ENCODE measurements at places on chromosomes 4 and X.

DNA sequence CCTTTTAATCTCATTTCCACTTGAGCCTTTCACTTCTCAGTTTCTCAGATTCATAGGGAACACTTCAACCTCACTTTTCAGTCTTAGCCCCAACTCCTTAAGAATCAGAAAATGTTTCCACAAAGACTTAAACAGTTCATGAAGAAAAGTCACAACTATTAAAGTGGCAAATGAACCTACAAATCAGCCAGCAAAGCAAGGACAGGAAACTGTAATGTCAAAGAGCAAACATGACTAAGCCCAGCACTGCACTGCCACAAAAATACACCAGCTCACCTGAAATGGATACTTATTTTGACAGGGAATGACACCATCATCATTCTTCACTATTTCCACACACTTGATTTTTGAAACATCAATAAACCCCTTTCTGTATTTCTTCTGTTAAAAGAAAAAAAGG, 41.8 kb upstream of the TXK start:
- DNase-seq, result no peak

DNA sequence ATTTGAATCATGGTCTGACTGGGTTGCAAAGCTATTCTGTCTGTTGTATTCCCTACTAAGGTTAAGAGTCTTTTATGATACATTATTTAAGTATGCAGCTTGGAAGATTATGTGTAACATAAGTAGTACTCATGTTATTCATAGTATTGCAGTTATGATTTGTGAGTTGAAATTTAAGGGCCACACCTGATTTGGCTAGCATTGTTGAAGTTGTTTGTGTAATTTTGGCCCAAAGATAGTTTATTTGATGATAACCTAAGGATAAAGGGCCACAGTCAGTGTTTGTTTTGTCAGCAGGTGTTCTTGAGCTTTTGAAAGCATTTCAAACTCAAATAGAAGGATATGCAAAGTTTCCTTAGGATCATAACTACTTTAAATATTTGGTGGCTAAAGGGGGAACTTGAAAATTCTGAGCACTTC, 38.9 kb downstream of the NUDT9 start:
- no peak for DNase-seq

- no peak for DNase-seq
These were observed 241.2 kb upstream of the CTSO start for GRCh38 chr4:156194896-156195295.

GRCh38 chrX:155148724-155149537, 67.3 kb upstream of the VBP1 start:
- DNase-seq, result no peak

DNA sequence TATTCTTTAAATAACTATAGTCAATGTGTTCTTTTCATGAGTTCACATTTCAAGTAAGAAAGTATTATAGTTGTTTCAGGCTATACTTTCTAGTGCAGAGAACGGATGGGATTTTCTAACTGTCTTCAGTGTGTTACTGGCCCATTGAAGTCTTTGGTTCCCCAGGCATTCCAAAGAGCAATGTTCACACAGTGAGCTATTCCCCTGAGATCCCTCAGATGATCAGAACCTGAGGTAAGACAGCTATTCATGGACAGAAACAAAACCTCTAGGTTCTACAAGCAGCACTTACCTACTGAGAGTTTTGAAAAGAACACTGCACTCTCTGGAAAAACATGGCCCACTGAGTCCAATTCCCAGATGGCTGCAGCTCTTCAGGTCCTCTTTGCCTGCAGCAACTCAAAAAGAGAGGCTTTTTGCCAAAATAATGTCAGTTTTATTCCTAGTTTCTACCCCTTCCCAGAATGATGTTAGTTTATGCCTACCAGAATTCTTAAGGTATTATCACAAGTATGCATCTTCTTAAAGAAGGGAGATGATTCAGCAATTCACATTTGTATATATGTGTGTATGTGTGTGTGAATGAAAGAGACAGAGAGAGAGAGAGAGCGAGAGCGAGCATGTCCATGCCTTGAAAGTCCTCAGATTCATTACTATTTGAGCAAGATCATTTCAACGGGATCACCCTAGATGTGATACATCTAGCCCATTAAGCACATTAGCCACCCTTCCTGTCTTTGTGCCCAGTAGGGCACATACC, 146.1 kb downstream of the PDHA2 start:
- DNase-seq, result no peak

GRCh38 chrX:124338733-124339514, 6.5 kb downstream of the TEX13D start:
- DNase-seq, result no peak

DNA sequence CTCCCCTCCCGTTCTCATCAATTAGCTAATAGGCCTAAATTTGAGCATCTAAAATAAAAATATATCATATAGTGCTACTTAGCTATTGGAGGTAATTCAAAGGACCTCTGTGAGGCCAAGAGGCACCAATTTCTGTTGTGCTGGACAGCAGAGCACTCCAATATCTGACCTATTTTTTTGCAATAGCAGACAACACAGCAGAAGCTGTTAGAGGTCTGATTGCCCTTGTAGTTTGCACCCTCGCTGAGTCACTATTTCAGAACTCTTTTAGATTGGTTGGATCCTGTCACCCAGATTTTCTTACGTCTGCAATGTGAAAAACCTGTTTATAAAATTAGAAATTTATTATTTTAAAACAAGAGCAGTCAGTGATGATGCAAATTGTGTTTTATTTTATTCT, 184.1 kb downstream of the CEP135 start:
- DNase-seq, result no peak

- no peak for DNase-seq
These were observed 59.4 kb upstream of the PRKG2 start for GRCh38 chr4:81274460-81274859.

DNA sequence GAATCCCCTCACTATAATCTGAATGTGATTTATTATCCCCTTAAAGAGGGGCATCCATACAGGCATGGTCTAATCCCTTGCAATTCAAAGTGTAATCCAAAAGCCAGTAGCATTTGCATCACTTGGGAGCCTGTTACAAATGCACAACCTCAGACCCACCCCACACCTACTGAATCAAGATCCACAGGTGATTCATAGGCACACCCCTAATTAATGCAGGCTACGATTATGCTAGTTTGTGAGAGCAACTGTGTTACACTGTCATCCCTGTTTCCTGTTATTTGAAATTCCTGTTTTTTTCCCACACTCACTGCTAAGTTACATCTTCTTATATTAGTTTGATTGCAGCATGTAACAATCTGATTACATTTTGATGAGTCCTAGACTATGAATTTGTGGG, 120.0 kb downstream of the RAB28 start:
- DNase-seq, result no peak

DNA sequence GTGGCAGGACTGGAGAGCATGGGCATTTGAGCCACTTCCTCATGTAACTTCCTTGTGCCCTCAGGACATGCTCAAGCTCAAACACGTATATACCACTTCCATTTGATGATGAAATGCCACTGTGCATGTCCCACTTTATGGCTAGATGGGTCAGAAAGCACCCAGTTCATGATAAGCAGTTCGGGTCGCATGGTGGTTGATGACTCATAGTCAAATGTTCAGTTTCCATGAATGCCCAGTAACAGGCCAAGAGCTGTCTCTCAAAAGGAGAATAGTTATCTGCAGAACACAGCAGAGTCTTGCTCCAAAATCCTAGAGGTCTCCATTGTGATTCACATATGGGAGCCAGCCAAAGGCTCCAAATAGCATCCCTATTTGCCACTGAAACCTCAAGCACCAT, 48.9 kb upstream of the SPIN3 start:
- no peak for DNase-seq

GRCh38 chr4:60709061-60709460, 491.1 kb upstream of the ADGRL3 start:
- DNase-seq, result no peak

GRCh38 chrX:133594156-133594555, 178.9 kb upstream of the GPC4 start:
- DNase-seq, result no peak

DNA sequence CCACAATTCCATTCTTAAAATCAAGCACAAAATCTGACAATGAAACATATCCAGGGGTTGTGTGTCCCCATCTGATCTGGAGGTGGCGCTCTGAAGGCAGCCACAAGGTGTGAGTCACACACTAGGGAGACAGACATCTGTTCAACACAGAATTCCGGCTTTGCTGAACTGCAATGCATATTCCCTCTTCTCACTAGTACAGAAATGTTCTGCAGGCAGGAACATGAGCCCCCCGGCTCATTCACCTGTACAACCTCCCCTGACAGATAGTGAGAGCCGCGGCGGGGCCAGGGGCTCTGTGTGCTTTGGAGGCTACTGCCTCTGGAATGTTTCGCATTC, 41.9 kb downstream of the WDR1 start:
- no peak for DNase-seq

DNA sequence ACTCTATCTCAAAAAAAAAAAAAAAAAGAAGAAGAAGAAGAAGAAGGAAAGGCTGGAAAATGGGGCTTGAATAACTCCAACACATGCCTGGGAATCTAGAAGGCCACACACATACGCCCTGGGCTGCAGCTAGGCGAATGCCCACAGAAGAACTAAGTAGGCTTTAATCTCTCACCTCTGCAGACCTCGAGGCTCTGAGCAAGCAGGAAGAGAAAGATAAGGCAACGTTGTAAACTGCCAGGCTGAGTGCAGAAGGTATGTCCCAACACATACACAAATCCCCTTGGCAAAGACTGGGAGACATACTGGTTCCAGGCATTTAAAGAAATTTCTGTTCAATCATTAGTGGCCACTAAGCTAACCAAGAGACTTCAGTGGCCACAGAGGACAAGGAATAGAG, 18.4 kb downstream of the SLC38A5 start:
- no peak for DNase-seq

DNA sequence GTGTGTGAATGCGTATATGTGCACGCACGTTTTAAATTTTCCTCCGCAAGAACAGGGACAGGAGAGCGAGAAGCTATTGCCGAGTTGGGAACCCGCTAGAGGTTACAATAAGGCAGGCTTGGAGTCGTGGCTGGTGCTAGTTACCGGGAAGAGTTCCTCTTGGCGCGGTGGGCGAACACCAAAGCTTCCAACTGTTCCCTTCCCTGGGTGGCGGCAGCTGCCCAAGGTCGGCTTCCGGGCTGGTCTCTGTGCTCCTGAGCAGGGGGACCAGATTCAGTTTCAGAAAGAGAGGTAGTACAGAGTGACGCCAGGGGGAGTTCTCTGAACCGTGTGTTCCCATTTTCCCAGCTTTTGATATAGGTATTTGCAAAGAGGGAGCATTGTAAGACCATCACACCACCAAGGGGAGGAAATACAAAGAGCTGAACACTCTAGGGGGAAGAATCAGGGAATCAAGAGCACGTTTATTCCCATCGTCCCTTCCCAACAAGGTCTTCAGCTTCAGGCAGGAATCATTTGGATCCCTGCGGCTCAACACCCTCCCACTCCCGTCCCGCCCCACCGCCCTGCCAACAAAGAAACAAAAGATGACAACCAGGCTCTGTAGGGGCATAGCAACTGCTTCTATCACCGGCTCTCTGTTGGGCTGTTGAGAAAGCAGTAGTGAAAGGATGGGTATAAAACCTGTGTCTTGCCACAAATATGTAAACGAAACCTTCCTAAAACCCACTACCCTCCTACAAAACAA, 113.6 kb upstream of the TEX13C start:
- no peak for DNase-seq

DNA sequence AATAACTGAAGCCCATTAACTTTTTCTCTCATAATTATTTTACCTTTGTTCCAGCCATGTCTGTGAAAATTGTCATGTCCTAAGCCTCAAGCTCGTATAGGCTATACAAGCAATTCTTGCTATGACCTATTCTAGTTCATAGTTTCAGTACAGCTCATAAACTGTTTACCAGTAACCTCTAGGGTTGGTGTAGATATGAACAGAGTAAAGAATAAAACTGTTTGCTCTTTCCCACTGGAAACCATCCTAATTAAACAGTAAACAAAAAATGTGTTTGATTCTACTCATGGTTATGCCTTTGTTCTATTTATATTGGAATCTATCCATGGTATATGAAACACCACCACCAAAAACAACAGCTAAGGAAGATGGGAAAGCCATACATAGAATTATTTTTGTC, 1444.0 kb upstream of the PCDH7 start:
- DNase-seq, result no peak

GRCh38 chrX:131816551-131817136, 206.5 kb upstream of the STK26 start:
- DNase-seq, result no peak

DNA sequence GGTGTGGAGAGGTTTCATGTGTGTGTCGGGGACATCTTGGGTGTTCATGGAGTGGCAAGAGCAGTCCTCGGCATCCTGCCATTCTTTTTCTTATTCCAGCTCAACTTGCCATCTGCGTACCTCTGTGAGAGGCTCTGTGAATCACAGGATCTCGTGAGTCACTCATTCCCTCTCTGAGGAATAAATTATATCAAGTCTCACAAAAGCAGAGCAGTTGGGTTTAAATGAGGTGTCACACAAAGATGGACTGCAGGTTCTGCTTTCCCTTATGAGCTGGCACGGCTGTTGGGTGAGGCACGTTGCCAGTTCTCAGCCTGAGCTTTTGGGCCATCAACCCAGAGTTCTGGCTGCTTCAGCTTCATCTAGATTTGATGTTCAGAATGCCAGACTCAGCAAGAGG, 6.8 kb upstream of the OCIAD2 start:
- no peak for DNase-seq

DNA sequence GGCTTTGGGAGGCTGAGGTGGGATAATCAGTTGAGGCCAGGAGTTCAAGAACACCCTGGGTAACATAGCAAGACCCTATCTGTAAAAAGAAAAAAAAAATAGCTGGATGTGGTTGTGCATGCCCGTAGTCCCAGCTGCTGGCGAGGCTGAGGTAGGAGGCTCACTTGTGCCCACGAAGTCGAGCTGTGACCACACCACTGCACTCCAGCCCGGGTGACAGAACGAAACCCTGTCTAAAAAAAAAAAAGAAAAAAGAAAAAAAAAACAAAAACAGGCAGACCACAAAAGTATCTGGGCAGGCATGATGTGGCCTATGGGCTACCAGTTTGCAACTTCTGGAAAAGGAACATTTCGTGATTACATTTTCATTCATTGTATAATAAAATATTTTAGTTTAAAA, 38.1 kb upstream of the RASGEF1B start:
- no peak for DNase-seq

GRCh38 chr4:83231620-83232076, 53.0 kb downstream of the COQ2 start:
- no peak for DNase-seq

- no peak for DNase-seq
These were observed 89.5 kb downstream of the EVC start for GRCh38 chr4:5800496-5800895.

DNA sequence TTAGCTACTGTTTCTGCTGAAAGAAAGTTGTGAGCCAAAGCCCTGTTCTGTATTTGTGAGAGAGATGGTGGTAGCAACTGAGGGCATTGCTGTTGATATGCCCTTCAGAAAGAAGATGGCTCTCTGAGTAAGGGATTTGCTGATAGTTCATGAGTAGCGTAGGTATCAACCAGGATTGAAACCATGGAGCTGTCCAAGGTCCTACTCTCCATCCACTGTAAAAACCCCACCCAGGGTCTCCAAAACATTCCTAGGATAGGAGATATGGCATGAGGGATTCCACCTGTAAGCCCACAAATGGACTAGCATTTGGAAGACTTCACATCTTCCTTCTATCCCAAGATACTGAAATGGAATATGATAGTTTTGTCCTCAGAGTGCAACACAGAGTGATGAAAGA, 277.1 kb upstream of the PRKX start:
- DNase-seq, result no peak
